ENCODE measurements at places on chromosomes 1 and 21.
A peak's percentile ranks its signal among the peaks of the same experiment; 100 is the strongest.

GRCh38 chr1:186717286-186717685 is 37.1 kb upstream of the PTGS2 start:
- DNase-seq = no peak

DNA sequence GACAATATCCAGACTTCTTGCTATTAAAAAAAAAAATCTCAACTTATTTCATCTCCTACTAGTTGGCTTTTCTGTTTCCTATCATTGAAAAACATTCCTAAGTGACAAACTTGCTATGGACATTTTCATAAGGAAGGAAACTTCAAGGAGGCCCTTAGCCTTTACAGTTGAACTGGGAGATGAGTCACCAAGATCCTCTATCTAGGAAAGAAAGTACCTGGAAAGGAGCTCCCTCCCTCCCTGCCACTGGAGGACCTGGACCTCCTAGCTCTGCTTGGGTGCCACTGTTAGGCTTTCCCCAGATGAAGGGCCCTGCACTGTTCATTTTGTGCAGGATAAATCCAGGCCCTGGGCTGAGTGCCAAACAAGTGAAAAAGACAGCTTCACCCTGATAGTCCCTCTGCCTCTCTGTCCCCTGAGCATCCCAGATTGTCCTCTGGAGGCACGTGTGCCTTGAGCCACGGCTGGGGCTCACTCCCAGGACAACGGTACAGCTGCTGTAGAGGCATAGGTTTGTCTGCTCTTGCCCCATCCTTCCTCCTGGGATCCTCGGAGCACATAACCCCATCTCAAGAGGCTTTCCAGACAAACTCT is 40.2 kb upstream of the SOX13 start:
- no peak for DNase-seq

- DNase-seq = no peak
These were observed 15.9 kb downstream of the ERRFI1 start for GRCh38 chr1:8010080-8010664.

DNA sequence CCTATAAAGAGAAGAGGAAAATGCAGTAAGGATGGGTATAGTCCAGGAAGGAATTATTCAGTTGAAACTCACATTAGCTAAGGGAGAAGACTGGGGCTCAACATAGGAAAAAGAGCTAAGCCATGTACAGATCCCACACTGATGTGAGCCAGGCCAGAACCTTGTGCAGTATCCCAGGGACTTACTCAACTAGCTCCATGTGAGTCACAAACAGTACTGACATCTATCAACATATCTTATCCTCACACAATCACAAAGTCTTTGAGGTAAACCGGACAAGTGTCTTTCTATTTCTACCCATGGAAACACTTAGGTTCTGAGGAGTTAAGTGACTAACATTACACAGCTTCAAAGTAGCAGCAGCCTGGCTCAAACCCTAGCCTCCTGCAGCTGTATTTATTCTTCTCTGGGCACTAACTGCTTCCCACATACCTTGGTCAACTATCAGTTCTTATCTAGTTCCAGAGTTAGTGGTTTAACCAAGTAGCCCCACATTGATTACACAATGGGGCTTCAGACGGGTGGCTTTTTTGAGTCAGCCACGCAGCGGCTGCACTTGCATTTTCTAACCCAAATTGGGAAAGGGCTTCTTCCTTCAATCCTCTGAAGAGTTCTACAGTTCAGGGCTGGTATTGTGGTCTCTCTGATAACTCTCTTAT is 9.5 kb downstream of the CD5L start:
- no peak for DNase-seq

DNA sequence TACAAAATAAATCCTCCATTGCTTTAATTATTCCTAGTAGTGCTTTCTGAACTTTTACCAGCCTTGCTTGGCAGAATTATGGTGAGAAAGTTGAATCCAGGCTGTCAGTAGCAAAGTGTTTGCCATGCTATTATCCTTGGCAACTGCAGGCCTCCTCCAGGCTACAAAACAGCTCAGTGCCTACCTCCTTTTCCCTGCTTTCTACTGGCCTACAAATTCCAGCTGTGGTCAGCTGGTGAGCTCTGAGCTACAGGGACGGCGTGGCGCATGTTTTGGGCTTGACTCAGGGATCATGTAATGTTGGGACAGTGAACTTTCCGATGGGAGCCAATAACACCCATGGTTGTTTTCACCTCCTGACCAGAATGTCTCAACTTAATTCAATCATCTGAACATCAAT is 456.1 kb upstream of the ADAMTS5 start:
- DNase-seq = no peak

GRCh38 chr1:98325646-98326440 is 335.7 kb upstream of the SNX7 start:
- DNase-seq = no peak

DNA sequence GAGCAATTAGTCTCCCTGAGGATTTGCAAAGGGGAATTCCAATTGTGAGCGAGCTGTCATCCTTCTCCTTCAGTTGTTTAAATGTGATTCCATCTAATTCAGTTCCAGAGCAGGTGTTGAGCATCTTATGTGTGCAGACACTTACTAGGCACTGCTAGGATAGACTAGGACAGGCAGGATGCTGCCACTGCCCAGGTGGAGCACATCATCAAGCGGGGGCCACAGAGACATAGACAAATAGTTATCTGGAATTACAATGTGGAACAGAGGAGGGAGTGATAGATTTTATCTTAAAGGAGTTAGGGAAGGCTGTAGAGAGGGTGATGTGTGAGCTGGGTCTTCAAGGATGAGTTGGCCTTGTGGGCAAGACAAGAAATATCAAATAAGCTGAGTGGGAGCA is 55.9 kb downstream of the CDC7 start:
- peak; percentile 50 for DNase-seq

GRCh38 chr21:38851101-38851500 is 45.4 kb downstream of the ETS2 start:
- no peak for DNase-seq

- DNase-seq = no peak
These were observed 94.8 kb upstream of the SGIP1 start for GRCh38 chr1:66439031-66439740.

GRCh38 chr1:168227620-168228019 is 1.8 kb downstream of the SFT2D2 start:
- DNase-seq = no peak

- no peak for DNase-seq
These were observed 745.6 kb upstream of the CXADR start for GRCh38 chr21:16767201-16767600.

GRCh38 chr1:76572229-76572628 is 295.1 kb upstream of the ST6GALNAC5 start:
- no peak for DNase-seq

- no peak for DNase-seq
These were observed 37.4 kb downstream of the LAMC2 start for GRCh38 chr1:183223467-183223866.

- DNase-seq = peak; percentile 49
These were observed 219.8 kb upstream of the DUSP10 start for GRCh38 chr1:221961532-221962292.

DNA sequence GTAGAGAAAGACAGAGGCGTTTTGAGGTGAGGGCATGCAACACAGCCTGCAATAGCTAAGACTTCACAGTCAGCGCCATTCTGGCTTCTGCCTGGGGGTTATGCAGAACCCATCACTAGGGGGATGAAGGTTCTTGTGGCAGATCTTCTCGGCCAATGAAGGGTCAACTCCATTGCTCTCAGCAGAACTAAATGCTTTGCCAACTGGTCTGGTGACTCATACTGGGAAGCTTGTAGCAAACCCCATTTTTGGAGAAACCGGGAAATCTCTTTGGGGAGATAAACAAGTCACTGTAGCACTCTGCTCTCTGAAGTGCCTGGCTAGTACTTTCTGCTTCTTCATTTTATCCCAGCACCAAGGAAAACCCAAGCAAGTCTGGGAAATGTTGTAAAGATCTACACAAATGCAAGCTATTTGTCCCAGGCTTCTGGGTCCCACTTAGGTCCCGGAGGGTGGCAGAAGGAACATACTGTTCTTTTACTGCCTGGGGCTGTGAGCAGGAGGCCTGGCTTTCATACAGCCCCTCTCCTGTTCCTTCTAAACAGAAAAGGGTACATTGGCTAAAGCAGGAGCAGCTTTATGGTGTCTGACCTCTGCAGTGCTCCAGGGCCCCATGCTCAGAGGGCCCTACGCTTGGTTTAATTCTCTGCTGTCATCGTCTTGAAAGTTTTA is 28.8 kb downstream of the SHISA4 start:
- DNase-seq = no peak

DNA sequence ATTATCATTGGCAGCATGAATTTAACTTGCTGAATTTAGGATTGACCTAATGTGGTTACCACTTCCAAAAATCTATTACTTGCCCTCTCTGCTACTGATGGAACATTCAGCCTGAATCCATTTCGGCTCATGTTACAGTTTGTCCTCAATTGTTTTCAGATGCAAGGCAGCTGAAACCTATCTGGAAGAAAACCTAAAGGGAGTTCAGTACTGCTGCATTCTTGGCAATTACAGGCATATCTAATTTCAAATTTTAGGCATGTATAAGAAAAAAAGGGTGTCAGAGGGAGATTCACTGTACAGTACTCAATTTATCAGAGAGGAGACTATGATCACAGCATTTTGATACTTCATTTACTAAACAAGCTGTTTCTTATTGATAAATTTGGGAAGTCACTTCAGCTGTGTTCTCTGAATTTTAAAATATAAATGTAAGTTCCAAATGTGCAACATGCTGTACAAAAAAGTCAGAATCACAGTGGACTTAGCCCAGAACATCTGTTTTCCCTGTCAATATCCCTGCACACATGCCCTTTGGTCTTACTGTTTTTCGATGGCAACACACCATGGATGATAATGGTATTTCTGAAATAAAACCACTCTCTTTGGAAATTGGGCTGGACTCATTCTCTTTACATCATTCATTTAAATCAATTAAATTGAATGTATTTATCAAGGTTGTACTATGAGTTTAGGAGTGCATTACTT is 651.6 kb upstream of the ADGRL4 start:
- no peak for DNase-seq

- no peak for DNase-seq
These were observed 142.5 kb downstream of the HS2ST1 start for GRCh38 chr1:87056974-87057373.

GRCh38 chr1:183586926-183587325 is 3.3 kb downstream of the NCF2 start:
- DNase-seq = no peak

GRCh38 chr1:76105372-76105771 is 30.8 kb downstream of the ST6GALNAC3 start:
- no peak for DNase-seq

DNA sequence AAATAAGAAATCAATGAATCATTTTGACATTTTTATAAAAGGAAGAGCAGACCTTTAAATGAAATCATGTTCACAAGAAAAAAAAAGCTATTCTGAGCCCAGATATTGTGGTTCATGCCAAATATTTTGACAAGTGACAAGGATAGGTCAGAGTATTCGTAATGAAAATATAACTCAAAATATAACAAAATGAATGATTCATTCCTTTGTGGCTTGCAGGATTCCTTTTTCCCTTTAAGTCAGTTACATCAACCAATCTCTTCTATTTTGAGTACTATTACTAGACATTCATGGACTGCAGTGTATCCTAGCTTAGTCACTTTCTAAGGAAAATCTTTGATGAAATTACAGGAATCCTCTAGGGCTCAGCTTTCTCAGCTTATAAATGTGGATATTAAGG is 188.7 kb downstream of the COL11A1 start:
- DNase-seq = no peak

DNA sequence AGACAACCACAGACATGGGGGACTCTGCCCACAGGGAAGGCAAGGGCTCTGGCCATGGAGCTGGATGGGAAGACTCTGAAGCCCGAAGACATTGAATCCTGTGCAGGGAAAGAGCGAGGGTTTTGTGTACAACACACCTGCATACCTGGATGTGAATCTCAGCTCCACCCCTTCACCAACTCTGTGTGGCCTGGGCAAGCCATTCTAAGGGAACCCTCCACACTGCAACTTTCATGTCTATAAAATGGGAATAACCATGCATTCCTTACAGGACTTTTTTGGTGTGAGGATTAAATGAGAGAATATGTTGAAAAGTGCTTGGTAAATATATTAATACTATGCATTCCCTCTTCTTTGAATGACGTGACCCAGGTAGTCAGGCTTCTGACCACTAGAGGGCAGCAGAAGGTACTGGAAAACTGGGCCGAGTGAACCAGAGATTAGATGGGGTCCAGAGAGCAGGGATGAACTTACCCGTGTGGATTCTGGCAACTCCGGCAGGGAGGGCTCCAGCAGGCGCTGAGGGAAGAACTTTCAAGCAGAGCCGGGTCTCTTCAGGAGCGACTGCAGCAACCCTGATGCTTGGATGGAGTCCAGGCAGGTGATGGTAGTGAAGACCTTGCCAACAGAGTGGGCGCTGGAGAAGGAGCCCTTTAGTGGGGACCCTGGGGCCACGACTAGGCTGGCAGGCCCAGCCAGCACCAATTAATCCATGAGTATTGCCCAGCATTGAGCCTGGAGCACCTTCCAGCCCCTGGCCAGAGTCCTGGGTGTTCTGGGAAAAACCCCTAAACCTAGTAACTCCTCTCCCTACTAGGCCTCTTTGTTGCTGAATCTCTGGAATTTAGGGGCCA is 834 bp upstream of the ELF3 start:
- DNase-seq = peak; percentile 76

GRCh38 chr1:21308847-21309652 is 18.8 kb upstream of the ECE1 start:
- DNase-seq = no peak

GRCh38 chr1:26034504-26035202 is 11.3 kb downstream of the SLC30A2 start:
- DNase-seq = no peak

DNA sequence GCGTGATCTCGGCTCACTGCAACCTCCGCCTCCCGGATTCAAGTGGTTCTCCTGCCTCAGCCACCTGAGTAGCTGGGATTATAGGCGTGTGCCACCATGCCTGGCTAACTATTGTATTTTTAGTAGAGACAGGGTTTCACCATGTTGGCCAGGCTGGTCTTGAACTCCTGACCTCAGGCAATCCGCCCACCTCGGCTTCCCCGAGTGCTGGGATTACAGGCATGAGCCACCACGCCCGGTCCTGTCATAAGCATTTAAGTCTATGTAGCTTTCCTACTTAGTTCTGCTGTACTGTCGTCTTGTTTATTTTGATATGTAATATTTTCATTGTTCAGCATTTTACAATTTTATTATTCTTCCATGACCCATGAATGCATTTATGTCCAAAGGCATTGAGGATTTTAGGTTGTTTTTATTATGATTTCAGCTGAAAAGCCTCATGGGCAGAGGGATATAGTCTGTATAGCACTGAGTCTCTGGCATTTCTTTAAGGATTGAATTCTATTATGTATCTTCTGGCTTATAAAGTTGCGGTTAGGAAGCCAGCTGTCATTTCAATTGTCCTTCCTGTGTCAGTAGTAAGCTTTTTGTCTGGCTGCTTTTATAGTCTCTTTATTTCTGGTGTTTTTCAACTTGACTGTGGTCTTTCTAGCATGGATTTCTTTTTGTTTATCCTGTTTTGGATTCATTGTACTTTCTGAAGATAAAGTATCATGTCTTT is 9.2 kb downstream of the AGPAT3 start:
- DNase-seq = no peak

- no peak for DNase-seq
These were observed 45.0 kb upstream of the SLC35F3 start for GRCh38 chr1:233859446-233859845.

DNA sequence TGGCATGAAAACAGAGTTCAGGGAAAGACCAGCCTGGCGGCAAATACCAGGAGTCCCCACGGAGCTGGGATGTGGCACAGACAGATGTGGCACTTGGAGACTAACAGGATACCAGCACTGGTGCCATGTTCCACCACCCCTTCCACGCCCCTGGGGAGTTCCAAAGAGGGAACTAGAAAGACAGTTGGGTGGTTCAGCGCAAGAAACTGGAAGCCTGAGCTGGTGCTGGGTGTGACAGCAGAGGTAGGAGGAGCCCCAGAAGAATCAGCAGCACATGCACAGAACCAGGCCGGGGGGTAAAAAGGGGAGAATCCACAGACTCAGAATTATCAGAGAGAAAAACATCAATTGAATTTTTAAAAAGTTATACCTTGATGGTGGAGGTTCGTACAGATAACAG is 22.4 kb downstream of the DDX20 start:
- no peak for DNase-seq

Data from activated T-cell treated with anti-CD3 and anti-CD28 coated beads, Interleukin-2, amount 50 U/mL, for 48 hours (primary cell).